ENCODE measurements at places on chromosomes 3 and 15.

DNA sequence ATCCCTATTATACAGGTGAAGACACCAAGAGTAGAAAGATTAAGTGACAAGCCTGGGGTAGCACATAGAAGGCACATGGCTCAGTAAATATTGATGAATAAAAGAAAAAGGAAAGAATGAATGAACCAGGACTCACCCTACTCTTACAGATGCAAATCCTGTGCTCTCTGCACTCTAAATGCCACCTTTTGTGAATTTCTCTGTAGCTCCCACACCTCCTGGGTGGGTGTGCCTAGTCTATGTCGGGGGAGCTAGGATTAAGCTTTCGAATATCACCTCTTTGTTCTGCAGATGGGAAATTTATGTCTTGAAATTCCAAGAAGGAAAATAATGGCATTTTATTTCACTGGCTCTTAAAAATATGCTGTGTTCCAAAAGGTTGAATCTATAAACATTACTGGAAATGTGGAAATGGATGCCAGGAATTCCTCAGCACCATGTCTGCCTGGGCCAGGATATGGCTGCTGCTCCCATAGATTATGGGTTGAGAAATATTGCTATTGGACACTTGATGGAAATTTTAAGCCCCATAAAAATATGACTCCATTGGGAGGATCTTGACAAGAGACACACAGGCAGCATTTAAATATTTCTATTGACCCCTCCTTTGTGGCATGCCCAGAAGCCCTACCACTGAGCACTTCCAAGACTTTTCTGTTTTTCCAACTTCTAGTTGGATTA is 43.3 kb downstream of the CCNB2 start:
- no peak for DNase-seq

GRCh38 chr3:74217467-74217866 is 397.0 kb downstream of the CNTN3 start:
- no peak for DNase-seq

DNA sequence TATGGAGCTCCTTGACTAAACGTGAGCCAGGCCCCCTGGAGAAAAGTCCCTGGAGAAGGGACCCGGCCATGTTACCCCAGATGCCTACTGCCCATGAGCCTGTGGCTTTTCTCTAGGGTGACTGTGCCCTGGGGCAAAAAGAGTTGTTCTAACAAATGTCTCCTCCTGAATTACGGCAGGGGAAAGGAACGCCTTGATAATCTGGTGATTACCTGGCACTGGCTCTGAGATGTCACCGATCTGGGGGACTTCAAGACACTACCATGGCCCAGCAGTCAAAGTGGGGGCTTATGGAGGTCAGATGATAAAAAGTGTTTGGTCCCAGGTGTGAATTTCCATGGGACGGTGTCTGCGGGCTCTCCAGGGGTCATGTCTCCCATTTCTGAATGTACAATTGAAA is 140.7 kb downstream of the KLF13 start:
- no peak for DNase-seq

- peak; percentile 1 for DNase-seq
These were observed 492.6 kb downstream of the LPP start for GRCh38 chr3:188646592-188646991.

DNA sequence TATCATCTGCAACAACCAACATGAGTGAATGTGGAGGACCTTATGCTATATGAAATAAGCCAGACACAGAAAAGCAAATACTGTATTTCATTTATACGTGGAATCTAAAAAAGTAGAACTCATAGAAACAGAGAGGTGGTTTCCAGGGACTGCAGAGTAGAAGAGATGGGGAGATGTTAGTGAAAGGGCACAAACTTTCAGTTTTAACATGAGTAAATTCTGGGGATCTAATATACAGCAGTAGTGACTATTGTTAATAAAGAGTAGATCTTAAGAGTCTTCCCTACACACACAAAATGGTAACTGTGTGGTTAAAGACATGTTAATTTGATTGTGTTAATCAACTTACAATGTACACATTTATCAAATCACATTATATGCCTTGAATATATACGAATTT is 20.9 kb upstream of the MELTF start:
- no peak for DNase-seq

All from CD4-positive, alpha-beta T cell treated with Interleukin-1 beta for 1 hour (primary cell).